Occipital lobe (tissue), 3 donors: ENCODE measurements at places on chromosomes 11 and 22.

GRCh38 chr11:21475276-21475675 is 717.6 kb upstream of the ANO5 start:
- no peak for DNase-seq

- no peak for DNase-seq
Observed at GRCh38 chr11:11329062-11329806, 23.8 kb downstream of the CSNK2A3 start.

DNA sequence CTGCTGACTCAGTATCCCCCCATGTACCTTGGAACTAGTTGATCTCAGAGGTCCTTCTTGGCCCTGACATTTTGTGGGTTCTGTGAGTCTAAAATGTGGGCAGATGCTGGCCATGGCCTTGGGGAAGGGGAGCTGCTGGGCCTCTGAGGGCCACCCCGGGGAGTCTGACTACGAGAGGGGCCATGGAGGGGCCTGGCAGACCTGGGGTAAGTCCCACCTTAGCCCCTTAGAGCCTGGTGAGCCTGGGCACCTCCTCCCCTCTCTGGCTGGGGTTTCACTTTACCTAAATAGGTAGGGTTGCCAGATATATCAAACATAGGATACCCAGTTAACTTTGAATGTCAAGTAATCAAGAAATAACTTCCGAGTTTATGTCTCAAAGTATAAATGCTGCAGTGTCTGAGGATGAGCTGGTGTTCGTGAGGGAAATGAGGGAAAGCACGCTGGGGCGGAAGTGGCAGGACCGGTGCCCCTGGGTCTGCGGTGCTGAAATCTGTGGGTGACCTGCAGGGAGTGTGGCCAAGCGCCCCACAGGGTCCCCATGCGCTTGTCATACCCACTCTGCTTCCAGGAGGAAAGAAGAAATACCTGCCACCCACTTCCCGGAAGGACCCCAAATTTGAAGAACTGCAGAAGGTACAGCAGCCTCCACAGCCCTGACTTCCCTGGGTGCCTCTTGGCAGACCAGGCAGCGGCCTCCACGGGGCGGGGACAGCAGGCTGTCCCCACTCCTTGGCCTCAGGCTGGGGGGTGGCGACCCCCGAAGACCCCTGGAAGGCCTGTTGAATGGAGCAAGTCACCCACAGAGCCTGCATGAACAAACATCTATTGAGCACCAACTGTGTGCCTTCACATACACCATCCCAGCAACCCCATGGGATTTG is 4.8 kb downstream of the PARVG start:
- DNase-seq, result no peak

DNA sequence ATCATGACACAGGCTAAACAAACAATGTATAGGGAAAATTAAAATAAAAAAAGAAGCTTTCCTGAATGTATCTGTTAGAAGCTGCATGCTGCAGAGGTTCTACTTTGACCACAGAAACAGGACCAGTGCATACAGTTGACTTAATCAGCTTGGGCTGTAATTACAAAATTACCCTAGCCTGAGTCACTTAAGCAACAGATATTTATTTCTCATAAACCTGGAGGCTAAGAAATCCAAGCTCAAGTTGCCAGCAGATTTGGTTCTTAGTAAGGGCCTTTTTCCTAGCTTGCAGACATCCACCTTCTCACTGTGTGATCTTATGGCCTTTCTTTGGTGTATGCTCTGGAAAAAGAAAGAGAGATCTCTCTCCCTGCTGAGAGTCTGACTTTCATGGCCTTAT is 946.5 kb upstream of the RAG2 start:
- DNase-seq, result no peak

DNA sequence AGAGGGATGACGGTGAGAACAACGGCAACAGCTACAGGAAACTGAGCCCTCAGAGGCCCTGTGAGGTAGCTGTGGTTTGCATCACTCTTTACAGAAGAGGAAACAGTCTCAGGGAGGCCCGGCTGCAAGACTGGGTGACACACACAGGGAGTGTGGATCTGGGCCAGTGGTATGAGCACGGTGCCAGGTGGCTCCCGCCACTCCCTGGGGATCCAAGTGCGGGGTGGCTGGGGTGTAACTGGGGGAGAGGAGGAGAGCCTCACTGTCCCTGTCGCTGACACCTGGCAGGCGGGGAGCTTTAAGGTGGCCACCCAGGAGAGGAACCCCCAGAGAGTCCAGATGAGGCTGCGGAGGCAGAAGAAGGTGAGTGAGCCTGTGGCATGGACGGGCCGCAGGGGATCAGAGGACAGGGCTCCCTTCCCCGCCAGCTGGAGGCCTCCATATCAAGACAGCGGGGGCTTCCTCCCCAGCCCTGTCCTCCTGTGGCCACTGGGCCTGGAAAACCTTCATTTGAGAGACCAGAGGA is 5.6 kb downstream of the RGL4 start:
- DNase-seq, result no peak

- DNase-seq, result peak; percentile 45
Observed at GRCh38 chr22:29268511-29269229, 602 bp downstream of the EWSR1 start.

DNA sequence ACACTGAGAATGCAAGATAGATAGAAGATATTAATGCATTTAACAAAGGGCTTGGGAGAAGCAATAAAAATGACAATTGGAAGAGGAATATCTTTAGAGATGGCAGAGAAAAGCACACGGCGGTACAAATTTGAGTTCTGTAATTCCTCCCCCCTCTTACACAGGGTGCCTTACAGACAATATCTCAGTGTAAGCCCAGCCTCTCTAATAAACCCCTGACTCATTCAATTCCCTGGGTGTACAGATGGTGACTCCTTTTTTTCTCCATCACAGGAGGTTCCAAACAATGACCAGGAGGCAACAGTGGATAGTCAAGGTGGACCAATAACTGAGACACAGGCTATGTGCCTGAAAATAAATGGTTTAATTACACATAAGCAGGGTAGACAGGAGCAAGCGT is 598.6 kb downstream of the OPCML start:
- DNase-seq, result no peak

DNA sequence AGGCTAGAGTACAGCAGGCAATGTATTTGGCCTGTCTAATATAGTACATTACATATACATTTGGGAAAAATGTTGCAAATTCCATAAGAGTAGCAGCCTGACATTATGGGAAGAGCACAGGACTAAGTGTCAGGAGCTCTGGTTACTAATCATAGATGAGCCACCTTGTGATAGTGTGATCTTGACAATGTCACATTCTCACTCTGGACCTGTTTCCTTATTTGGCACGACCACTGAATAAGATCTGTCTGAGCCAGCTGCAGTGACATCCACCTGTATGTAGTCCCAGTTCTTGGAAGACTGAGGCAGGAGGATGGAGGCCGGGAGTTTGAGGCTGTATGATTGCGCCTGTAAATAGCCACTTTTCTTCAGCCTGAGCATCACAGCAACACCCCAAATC is 5.7 kb upstream of the LIN7C start:
- no peak for DNase-seq

DNA sequence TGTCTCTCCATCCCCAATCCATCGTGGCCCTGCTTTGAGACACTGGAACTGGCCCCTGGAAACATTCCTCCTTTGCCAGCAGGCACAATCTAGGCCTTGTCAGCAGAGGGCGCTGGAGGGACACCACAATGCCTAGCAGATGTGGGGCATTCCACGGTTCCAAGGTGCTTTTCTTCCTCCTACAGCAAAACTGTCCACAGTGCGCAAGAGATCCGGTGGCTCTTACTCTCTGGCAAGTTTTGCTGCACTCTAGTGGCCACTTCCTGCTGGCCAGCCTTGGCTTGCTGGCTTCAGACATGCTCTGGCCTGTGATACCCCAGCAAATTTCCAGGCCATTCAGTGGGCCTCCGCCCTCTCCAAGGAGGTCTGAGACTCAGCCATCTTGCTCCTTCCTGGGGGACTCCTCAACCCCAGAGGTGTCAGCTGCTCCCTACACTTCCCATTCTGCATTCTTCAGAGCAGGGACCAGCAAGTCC is 17.1 kb upstream of the RBM4B start:
- peak; percentile 61 for DNase-seq

DNA sequence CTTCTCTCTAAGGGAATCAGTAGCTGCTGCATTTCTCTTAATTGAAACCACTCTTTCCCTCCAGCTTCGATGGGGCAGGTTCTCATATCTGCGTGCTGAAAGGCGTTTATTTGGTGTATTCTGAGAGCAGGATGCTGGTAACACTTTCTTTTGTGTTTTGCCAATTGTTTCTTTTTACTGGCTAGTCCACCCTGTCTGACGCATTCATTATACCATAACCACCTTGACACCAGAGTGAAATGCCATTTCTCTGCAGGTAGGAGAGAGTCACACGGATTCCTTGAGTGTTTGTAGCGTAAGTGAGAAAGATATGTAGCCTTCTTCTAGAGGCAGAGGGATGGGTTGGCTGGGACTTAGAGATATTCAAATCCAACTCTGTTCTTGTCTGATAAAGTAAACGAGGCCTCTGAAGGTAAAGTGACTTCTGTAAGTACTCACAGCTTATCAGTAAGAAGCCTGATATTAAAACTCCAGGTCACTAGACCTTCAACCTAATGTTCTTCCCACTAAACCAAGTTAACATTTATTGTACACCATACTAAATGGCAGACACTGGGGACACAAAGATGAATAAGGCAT is 21.4 kb downstream of the CD44 start:
- DNase-seq, result no peak

DNA sequence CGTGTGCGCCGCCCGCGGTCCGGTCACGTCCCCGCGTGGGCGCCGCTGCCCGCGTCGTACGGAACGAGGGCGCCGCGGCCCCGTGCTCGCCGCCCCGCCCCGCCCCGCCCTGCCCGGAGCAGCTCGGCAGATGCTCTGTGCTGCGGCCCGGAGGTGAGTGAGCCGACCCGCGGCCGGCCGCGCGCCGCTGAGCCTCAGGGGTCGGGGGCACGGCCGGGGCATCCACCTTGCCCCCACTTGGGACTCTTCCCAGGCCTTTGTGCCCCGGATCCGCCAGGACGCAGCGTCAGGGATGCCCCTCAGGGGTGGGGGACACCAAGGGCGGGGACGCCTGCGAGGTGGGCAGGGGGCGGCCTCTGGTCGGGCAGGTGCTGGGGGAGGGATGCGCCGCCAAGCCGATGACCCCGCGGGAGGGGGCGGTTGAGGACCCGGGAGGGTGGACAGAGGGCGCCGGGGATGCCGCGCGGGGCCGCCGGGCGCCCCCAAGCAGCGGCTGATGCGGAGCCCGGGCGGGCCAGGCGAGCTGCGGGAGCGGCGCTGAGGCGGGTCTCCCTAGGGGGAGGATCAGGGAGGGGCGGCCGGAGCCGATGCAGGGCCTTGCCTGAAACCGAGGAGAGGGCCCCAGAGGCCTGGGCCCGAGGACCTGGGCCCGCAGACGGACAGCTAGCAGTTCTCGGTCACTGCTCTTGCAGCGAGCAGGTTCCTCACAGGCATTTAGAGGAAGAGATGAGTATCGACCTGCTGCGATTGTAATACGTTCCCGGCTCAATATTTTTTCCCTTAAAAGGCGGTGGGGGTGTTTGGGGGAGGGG is at the start of gene GNAZ:
GNAZ (plus strand) TSS at position 102 of the 812 bp plus-strand sequence. CDS start 25,177 bp downstream, outside the sequence.
- DNase-seq, result no peak
